ENCODE measurements at places on chromosomes 7 and 10.

GRCh38 chr10:72802763-72803505 lies 90.6 kb upstream of the OIT3 start:
- DNase-seq: no peak

GRCh38 chr10:110229155-110229554 lies 21.8 kb downstream of the MXI1 start:
- no peak for DNase-seq

- no peak for DNase-seq
These were observed 779.4 kb downstream of the TNS3 start for GRCh38 chr7:46802479-46802878.

DNA sequence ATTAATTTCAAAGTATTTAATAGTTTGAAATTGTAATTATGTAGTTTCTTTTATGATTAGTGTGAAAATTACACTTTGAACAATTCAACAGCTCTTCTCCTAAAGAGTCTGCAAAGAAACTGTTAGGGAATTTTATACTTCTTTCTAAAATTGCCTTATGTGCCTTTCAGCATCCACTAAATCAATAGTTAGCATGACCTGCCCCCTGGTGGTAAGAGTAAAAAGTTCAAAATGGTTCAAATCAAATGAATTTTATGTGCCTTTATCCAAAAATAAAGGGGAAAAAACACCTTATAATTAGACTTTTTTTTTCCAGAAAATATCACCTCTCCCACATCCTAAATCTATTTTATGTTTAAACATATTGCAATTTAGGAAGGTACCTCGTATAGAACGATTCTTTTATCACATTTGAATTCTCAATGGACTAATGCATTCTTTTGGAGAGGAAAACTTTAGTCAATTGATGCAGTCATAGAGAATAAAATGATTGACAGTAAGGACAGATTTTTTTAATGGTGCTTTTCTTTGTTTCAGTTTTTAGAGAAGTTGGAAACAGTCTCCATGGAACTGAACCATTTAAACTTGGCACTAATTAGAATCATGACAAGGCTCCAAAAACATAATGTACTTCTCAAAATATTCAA lies 163.7 kb downstream of the SEMA3D start:
- no peak for DNase-seq

- DNase-seq: no peak
These were observed 28.4 kb downstream of the ENTPD1 start for GRCh38 chr10:95784279-95784913.

All from NCI-H446 treated with DMSO at 0.1 percent for 48 hours (cell line).